ENCODE measurements at places on chromosomes 12 and 14.
A peak's percentile ranks its signal among the peaks of the same experiment; 100 is the strongest.

- no peak for DNase-seq
Observed at GRCh38 chr12:29710104-29710503, 73.6 kb downstream of the TMTC1 start.

DNA sequence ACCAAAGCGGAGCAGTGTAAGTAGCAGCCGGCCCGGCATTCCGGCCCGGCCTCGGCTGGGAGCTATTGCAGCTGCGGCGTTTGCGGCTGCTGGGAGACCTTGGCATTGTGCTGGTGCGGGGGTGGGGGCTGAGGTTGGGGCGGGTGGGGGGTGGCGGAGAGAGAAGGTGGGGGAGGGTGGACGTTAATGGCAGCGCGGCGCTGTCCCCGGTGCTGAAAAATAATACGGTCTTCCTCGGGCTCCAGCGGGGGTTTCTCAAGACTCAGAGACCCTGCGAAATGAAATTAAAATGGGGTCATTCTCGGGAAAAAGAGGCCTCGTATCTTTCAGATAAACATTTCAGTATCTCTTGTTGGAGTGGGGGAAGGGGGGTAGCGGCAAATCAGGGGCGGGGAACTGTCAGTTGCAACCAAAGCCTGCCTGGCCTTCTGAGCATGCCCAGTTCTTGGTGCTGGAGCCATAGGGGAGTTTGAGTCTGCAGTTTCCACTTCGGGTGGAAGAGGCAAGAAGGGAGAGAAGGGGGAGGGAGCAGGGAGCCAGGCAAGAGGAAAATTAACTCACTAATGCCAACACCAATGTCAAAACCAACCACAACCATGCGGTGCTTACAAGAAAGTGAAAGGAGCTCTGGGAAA lies 414 bp downstream of the UNC79 start:
- DNase-seq: no peak

GRCh38 chr12:89576572-89577220 lies 50.8 kb upstream of the POC1B start:
- peak; percentile 66 for DNase-seq

DNA sequence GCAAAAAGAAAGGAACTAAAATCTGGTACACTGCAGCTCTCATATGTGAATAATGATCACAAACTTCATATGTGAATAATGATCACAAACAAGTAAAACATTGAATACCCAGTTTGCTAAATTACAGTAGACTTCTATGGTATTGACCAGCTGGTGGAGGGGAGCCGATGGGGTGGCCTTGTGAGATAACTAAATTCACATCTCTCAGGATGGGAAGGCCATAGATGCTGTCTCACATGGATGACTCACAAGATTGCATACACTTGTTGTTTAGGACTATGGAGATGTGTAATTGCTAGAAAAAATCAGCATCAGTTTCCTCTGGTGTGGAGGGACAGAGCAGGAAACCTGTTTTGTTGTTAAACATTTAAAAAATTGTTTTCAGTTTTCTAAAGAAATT lies 49.2 kb downstream of the ACACB start:
- DNase-seq: no peak

DNA sequence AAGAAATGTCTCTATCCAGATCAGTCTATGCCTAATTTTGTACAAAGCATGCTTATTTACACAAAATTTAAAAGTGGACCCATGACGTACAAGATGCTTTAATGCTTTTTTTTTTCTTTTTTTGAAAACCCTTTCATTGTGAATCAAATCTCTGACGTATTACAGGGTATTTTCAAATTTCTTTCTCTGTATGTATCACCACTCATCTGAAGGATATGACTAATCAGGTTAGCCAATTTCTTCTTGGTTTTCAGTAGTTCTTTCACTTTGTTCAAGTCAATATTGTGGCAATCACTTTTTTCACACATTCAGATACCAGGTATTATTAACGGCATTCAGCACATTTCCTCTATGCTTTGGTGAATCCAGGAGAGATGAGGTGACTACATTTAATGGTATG lies 685.3 kb downstream of the TRHDE start:
- no peak for DNase-seq

- no peak for DNase-seq
Observed at GRCh38 chr12:78645956-78646355, 218.6 kb upstream of the SYT1 start.

DNA sequence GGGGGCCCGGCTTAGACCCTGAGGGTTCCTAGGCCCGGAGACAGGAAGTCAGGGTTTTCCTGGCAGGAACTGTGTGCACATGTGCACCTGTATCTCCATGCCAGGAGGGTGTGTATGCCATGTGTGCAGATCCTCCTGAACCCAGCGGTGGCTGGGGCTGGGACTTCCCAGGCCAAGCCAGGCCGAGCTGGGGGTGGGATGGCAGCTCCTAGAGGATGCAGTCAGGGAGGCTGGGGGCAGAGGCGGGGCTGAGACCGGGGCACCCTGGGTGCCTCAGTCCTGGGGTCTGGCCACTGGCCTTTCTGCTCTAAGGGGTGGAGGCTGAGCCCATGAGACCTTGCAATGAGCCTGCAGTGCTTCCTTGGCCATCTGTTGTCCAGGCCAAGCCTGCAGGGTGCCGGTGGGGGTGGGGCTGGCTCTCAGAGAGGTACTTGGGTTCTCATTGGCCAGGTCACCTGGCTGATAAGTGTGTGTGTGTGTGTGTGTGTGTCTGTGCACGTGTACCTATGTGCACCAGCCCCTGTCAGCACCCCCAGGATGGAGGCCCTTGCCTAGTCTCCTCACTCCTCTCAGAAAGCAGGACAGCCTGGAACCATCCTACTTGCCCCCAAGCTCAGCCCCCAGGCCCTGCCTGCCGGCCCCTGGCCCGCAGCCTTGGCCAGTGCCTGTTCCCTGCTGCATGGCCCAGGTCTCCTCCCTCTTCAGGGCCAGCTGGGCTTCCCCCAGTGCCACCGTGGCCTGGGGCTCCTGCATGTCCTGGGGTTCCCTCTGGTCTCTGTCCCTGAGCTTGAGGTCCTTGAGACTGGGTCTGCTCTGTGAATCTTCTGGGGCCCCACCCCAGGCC lies 10.6 kb upstream of the TNFAIP2 start:
- no peak for DNase-seq

GRCh38 chr12:89129167-89129870 lies 223.0 kb downstream of the DUSP6 start:
- DNase-seq: no peak

GRCh38 chr12:120936197-120936596 lies 32.0 kb upstream of the SPPL3 start:
- peak; percentile 74 for DNase-seq

GRCh38 chr12:110619534-110619953 lies 5.6 kb downstream of the TCTN1 start:
- DNase-seq: peak; percentile 16

GRCh38 chr12:104951759-104952509 lies 6.2 kb downstream of the SLC41A2 start:
- DNase-seq: no peak

- no peak for DNase-seq
Observed at GRCh38 chr12:47818467-47819137, 1.1 kb downstream of the HDAC7 start.

DNA sequence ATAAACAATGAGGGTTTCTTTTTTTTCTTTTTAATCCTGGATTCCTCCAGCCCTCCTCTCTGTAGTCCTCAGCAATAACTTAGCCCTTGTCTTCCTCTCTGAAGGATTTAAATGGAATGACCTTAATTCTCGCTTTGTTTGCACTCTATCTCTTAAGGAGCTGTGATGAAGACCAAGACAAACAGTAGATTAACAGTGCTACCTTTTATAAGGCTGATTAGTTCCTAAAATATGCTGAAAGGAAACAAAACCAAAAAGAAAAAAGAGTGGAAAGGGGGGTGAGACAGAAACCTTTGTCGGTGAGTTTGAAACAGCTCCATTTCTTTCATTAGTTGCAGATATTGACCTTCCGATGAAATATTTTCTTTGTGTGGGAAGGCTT lies 38.7 kb upstream of the PTCSC3 start:
- no peak for DNase-seq

- DNase-seq: no peak
Observed at GRCh38 chr12:103956509-103957027, 9.1 kb upstream of the TDG start.

DNA sequence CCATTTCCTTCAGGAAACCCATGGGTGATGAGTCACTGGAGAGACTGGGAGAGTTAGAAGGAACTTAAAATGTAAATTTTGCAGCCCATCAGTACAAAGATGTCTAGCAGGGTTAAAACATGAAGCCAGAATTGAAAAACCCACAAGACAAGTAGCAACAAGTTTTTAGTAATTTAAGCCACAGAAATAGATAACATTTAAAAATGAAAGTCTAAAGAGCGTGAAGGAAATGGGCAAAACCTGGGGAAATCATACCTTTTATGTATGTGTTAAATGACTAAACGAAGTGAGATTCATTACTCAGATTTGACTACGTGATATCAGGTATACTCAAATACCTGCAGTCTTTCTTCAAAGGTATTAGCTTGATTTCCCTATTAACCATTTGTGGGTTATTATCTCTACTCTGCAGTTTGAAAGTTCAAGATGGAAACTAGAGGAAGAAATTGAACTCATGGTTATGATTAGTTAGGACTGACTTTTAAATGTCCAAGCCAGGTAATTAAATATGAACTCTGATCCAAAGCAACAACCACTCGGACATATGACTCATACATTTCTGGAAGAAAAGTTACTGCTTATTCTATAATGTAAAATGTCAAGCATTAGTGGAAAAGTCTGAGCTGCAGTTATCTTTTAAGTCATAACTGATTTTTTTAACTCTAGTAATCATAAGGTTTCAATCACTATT lies 84.1 kb downstream of the ITPR2 start:
- DNase-seq: peak; percentile 38

- DNase-seq: no peak
Observed at GRCh38 chr12:89932954-89933353, 224.3 kb upstream of the ATP2B1 start.

- no peak for DNase-seq
Observed at GRCh38 chr12:104295954-104296353, 7.6 kb upstream of the EID3 start.

DNA sequence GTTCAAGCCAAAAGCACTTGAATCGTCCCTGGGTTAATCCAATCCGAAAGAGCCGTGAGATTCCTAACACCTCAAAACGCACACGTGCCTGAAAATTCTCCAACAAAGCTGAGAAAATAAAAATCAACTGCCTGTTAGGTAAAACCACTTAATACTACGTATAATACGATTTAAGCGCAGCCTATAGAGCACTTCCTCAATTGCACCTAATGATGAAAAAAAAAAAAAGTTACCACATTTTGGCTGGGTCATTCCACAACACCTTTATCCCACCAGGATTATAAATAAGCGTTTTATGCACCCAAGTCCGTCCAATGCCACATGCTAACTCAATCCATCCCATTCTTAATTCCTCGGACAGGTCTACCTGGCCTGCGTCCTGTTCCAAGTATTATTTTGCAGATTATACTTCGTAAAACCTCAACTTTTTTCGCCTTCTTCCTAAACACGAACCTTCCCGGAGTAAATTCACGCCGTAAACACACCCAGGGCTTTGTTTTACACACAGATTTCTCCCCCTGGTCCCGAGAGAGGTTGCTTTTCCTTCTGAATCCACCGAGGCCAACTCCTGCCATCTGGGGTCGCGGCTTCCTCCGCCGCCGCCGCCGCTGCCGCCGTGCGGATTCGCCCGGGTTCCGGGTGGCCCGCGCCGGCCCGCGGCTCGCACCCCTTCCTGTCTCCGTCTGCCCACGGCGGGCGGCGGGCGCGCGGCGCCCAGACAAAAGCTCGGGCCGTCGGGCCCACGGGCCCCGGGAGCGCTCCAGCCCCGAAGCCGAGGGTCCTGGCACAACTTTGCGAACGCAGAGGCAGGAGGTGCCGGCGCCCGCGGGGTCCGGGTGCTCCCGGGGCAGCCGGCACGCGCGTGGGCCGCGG lies 66.2 kb downstream of the RNF34 start:
- peak; percentile 61 for DNase-seq

- DNase-seq: no peak
Observed at GRCh38 chr12:5778821-5779220, 166.2 kb downstream of the ANO2 start.

GRCh38 chr14:57831981-57832380 lies 33.9 kb downstream of the SLC35F4 start:
- DNase-seq: no peak

GRCh38 chr12:2682296-2683251 lies 112.2 kb upstream of the FKBP4 start:
- peak; percentile 65 for DNase-seq

DNA sequence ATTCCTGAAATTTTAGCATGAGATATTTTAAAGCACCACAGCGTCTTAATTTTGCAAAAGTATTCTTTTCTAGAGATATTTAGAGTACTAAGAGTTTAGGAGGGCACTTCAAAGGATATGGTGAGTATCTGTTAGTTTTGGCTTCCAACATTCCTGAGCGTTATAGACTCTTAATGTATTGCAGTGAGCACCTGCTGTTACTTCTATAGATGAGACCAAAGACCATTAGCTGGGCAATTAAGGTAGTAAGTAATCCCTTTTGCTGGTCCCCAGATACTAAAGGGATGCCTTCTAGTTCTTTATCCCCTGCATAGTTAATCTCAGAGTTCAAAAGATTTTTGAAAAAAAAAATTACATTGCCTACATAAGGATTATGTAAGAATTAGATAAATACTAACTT lies 975.6 kb downstream of the GALC start:
- DNase-seq: no peak

DNA sequence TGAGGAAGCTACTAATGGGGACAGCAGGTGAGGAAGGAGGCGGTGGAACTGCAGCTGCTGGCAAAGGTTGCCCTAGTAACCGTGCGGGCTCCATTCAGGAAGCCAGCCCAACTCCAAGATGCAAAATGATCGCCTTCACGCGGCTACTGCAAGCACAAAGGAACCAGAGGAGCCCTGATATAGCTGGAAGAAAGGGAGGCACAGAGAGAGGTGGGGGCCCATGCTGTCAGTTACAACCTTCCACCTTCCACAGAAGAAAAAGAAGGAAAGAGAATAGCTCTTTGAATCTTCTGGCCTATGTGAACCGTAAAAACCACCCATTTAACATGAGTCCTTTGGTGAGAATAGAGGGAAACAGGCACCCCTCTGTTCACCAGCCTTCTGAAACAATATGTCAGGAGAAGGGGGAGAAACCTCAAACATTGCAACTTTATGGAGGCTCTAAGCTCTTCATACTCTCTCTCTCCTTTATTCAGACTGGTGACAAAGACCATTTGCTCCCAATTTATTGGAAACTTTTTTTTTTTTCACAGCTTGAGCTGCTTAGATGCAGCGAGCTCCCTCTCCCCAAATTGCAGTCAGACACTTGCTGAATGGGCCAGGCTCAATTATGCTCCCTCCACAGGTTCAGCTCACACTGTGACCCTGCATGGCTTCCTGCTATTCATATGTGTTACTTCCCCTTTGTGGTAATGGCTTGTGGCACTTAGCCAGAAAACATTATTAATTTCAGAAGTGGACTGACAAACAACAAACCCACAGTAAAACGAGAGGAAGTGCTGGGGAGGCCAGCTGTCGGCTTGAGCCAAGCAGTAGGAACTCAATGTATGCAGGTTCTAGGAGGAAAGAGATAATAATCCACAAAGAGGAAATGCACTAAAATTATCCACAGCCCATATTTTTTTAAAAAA lies 6.2 kb downstream of the DUSP6 start:
- peak; percentile 100 for DNase-seq

DNA sequence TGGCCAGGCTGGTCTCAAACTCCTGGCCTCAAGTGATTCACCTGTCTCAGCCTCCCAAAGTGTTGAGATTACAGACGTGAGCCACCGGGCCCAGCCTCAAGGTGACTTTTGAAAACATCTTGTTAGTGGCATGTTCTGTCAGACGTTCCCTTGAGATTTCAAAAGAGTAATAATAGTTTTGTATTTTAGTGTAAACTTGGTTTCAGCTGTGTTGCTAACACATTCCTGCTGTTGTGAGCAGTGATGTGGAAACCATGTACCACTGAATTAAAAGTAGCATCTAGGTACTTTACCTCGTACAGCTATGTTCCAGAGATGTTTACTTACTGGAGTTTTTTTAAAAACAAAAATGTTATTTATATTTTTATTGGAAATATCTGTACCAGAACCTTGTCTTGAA lies 111.3 kb downstream of the AEBP2 start:
- no peak for DNase-seq

All from MV-4-11 (cell line).